ENCODE measurements at places on chromosomes 2 and 18. TPM values are rescaled to one million over a fixed set of nuclear protein-coding genes. Genes with fewer than 3 reads are reported as not detected.

DNA sequence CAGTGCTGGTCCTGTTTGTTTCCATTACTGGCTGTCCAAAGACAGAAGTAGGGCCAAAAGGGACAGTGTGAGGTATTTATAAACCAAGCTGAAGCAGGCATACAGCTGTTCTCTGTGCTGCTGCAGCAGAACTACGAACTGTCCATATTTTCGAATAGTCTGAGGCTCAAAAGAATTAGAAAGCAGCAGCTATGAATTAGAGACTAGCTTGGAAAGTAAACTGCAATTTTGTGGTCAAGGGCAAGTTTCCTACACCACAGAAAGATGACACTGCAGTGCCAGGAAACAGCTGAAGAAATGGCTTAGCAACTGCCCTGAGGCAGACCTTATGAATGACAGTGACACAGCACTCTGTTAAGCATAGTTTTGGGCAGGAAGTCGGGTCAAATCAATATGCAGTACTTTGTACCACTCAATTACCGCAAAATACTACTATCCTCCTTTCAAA is 125.3 kb downstream of the TMEM131 start:
- DNase-seq = no peak

FZD7 gene
- total RNA-seq = 10.0 TPM

DNA sequence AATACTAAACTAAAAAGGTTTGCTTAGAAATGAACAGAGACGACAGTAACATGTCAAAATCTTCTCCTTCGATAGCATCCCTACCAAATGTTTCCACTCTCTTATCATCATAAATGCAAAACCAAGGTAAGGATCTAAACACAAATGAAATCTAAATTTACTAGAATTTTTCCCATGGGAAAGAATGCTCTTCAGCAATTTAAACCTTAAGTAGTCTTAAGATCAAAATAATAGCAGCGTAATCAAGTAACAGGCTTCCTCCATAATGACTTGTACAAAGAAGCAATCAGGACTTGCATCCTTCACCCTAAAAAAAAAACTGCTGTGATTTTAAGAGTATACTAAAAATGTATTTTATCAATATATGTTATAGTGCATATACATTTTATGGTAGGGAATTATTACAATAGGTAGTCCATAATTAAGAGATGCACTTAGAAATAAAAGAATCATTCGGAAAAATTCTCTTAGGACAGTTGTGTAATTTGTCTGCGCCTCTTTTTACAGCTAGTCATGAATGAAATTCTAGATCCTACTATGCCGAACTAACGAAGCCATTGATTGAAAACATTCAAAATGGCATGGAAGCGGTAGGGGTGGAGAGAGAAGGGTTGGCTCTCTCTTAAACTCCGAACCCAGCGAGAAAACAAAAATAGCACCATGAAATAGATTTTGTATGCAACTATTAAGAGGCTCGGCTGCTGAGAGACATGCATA is 1.3 kb downstream of the PGAP1 start:
- no peak for DNase-seq

GRCh38 chr2:190533175-190533967 is 1.2 kb downstream of the NEMP2 start:
- no peak for DNase-seq

DNA sequence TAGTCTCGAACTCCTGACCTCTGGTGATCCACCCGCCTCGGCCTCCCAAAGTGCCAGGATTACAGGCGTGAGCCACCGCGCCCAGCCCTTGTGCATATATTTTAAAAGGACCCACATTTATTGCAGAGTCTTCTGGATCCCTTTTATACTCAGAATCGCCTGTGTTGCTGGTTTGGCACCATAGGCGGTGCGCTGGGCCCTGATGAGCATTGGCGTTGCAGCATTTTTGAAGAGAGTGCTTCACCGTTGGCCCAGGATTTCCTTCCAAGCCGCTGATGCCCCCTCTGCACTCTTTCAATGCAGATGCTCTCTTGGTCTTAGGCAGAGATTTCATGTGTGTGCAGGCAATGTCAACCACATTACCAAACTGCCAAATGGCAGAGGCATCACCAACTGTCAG is 13.5 kb upstream of the TFCP2L1 start:
- no peak for DNase-seq

DNA sequence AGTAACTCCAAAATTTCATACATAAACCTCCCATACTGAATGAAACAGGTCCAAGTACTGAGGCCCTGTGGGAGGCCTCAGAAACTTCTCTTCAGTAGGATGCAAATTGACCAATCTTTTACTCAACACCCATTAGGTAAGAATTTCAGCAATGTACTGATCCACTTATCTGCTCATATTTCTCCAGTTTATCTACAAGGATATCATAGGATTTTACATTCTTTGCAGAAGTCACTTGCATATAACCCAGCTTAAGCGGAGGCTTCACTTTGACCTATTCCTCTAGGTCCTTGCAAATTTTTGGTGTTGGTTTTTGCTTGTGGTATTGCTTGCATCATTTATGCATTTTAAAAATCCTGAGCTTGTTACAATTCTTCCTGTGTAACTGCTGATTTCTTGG is 28.8 kb upstream of the SLC3A1 start:
- no peak for DNase-seq

DNA sequence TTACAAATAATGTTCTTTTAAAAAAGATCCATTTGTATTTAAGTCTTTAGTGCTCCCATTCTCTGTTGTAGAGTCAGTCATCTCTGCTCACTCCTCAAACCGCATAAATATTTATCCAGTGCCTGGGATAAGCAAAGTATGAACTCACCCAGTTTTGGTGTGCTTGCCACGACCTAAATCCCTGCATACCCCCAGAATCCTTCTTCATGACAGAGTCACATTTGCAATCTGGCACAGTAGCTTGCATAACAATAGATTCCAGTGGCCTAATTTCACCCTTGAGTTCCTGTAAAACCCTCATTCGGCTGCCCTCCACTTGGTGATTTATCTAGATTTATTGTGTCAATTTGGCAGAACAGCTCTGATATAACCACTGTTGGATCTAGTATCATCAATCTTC is 92.9 kb downstream of the DTNA start:
- no peak for DNase-seq

DNA sequence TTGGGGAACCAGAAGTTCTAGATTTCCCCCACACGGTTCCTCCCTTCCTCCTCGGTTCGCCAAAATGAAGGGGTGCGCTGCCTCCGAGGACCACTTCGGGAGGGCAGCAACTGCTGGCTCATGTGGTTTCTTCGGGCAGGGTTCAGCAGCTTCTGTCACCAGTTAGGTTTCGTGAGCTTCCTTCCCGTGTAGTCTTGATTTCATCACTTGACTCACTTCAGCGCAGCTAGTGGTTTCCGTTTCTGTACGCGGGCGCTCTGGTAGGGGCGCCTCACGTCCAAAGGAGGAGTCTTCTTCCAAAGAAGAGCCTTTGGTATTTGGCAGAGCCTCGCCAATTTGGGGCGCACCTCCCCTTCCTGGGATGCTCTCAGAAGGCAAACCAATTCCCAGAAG is 485 bp upstream of the GALNT3 start:
- DNase-seq = peak; percentile 62

DNA sequence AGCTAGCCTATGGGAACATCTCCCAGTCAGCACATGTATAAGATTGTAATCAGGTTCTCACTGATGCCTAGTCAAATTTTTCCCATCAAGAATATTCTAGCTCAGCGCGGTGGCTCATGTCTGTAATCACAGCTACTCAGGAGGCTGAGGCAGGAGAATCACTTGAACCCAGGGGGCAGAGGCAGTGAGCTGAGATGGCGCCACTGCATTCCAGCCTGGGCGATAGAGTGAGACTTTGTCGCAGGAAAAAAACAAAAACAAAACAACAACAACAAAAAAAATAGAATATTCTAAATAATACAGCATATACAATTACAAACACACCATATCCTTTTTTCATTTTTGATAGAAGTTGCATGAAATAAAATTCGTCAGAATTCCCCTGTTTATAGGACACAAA is 67.5 kb upstream of the MYCN start:
- no peak for DNase-seq

- DNase-seq = no peak
Measured at GRCh38 chr2:206647985-206648384, 5.7 kb downstream of the FAM237A start.

GRCh38 chr2:200929334-200930249 is 33.9 kb downstream of the ORC2 start:
- no peak for DNase-seq

Measured in left colon (tissue), 2 donors.